ENCODE measurements at places on chromosomes 7 and 10.

GRCh38 chr7:115869801-115870200 lies 160.8 kb downstream of the TFEC start:
- no peak for DNase-seq

DNA sequence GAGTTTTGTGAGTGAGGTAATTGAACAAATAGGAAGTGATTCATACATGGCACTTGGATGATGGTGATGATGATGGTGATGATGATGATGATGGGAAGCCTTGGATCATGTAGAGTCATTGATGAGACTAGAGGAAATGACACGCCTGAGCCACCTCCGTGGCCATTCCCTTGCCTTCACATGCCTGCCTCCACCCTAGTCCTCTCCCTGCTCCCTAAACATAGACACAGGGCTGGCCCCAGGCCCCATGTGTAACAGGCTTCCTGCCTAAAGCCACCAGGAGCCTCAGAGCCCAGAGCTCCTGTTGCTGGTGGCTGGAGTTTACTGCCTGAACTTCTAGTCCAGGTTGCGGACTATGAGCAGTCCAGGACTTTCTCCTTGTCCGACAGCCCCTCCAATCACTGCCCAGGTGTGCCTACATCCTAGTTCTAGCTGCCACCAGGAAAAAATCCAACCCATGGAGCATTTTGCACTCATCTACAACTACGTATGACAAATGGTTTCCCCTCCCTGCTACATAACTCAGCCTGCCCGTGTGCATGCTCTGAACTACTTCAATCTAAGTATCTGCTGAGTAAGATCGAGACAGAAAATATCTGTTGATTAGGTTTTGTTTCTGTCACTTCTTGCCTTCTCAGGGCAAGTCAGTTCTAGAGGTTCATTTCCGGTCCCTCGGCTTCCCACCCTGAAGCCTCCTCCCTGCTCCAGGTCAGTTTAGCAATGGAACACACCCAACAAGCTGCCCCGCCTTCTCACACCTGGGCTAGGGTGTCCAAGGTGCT lies 35.5 kb upstream of the KDM7A start:
- peak; percentile 21 for DNase-seq

GRCh38 chr10:69732147-69732825 lies 69.4 kb upstream of the COL13A1 start:
- DNase-seq: no peak

GRCh38 chr10:124243702-124244121 lies 150.3 kb upstream of the CHST15 start:
- DNase-seq: no peak

DNA sequence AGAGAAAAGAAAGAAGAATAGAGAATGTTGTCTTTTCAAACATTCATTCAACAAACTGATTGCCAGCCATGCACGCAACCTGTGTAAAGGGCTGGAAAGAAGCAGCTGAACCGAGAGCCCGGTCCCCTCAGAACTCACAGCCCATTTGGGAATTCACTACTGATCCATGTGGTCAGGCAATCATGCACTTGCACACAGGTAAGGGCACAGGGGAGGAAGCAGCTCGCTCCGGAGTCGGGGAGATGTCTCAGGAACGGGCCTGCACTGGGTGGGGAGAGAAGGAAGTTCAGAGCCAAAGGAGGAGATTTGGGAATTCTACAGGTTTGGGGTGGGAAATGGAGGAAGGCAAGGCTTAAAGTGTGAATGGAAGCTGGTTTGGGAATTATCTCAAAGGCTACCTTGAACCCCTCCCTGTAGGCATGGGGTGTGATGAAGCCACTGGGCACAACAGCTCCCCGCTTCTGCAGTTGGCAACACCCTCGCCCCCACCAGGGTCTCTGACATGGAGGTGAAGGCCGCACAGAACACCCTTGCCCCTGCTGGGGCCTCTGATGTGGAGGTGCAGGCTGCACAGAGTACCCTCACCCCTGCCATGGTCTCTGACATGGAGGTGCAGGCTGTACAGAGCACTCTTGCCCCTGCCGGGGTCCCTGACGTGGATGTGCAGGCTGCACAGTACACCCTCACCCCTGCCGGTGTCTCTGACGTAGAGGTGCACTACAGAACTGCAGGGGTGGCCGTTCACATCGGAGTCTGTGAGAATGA lies 194.4 kb upstream of the RNF32 start:
- DNase-seq: no peak

DNA sequence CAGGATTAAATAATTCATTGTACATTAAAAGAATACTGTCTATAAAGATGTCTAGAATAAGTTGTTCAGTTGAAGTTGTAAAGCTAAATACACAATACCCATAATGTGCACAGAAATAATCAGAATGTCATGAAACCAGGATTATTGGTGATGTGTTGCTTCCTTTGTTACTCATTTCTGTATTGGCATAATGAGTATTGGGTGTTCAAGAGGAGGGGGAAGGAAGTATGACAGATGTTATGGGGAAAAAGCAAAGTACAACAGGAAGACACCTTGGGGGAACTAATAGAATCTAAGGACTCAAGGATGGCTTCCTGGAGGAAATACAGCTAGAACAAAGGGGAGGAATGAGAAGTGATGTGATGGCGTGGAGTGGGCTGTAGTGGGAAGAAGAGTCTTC lies 15.0 kb downstream of the ANKRD1 start:
- no peak for DNase-seq

DNA sequence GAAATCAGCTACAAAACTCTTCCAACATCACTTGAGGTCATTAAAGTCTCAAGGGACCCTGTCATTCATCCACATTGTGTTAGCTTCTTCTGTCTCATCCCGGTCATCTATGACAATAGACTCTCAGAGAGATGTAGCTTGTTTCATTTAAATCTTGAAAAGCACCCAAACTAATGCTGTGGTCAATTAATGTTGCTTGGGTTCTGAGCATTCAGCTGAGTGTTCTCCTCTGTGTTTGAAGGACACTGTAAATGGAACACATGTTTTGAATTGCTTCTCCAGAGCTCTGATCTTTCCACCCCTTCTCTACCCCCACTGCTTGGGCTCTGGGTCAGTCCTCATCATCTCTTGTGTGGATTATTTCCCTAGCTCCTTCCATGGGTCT lies 19.6 kb upstream of the ADD3 start:
- no peak for DNase-seq

DNA sequence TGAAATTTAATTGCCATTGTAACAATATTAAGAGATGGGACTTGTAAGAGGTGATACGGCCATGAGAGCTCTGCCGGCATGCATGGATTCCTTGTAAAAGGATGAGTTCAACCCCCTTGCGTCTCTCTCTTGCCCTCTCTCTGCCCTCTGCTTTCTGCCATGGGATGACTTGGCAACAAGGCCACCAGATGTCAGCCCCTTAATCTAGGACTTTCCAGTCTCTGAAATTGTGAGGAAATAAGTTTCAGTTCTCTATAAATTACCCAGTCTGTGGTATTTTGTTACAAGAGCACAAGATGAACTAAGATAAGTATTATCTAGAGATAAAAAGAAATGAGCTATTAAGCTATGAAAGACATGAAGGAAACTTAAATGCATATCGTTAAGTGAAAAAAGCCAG lies 145.7 kb upstream of the AHR start:
- no peak for DNase-seq

Measured in Daoy (cell line).